Kidney capillary endothelial cell (primary cell): ENCODE measurements at places on chromosomes 6 and 20.
A peak's percentile ranks its signal among the peaks of the same experiment; 100 is the strongest.

GRCh38 chr20:64136004-64136710 is 28.1 kb upstream of the MYT1 start:
- no peak for DNase-seq

DNA sequence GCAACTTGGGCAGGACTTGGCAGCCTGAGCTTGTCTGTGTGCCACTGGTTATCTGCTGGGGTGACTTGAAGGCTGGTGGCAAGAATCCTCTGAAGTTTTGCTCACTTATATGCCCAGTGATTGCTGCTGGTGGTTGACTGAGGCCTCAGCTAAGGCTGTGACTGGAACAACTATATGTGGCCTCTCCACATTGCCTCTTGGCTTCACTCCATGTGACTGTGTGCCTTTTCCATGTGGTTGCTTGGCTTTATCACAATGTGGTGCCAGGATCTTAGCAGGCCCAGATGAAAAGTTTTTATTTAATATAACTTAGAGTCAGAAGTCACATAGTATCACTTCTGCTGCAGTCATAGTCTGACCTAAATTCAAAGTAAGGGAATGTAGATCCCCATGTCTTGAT is 104.5 kb downstream of the ADAT2 start:
- DNase-seq = no peak

DNA sequence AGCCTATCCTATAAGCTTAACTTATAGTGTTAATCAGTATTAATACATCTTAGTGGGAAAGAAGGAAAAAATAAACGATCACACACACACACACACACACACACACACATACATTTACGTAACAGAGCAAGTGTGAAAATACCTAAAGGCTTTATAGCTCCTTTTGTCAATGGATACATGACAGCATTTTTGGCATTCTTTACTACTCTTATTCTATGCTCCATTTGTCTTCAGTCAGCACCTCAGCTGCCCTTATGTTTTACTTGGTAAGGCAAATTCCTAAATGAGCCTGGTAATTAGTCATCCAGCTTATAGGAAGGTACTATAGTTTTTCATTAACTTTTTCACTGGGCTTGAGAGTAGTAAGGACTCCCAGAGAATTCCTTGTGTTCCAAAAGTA is 25.1 kb upstream of the SLC17A3 start:
- no peak for DNase-seq

GRCh38 chr6:163127587-163127986 is 286.9 kb upstream of the QKI start:
- no peak for DNase-seq

DNA sequence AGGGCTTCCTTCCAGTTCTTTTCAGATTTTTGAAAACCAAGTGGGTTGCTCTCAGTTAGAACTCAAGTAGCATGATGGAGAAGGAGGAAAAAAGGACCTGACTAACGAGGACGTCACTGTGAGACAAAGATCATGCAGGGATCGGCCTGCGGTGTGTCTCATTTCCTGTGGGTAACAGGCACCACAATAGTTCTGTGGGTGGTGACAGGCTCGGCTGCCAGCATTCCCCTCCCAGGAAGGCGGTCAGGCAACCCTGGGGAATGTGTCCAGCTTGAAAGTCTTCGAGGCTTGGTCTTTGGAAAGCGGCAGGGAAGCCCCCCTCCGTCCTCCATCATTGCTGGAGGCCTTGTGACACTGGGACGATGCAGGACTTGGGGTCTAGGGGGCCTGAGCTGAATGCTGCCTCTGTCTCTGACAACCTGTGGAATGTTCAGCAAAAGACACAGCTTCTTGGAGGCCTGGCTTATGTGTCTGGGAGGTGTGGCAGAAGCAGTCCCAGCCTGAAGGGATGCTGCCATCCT is 121.0 kb downstream of the BCAS1 start:
- peak; percentile 95 for DNase-seq

DNA sequence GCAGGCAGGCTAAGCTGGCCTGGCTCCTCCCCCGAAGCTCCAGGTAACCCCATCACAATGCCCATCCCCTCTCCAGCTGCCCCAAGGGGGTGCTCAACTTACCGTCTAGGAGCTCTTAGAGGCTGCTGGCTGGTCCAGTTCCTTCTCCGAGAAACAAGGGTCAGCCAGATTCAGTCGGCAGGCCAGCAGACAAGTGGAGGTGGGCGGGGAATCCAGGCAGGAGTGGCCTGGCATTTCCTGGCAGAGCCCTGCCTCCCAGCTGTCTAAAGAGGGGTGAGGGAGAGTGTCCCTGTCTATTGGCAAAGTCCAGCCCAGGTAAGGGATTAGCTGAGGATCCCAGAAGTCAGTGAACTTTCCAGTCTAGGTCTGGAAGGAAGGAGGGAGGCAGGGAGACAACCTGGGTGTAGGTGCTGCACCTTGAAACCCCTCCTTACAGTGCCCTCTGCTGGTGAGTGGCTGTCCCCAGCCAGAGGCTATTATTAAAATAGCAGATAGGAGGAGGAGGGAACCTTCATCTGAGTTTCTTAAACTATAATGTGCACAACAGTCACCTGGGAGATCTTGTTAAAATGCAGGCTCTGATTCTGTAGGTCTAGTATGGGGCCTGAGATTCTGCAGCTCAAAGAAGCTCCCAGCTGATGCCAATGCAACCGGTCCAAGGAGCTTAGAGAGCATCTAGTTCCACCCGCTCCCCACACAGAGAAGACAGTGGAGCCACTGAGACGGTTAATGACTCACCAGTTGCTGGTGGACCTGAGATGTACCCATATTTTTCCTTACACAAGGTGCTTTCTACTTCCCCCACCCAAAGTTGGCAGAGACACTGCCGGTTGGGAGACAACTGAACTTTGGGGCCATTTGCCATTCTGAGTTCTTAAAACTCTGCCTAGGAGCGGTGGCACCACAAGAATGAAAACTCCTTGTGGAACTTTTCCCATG is at the start of gene UNC5CL:
Gene UNC5CL (minus strand): TSS at position 162 of the 939 bp plus-strand sequence. CDS start 4,147 bp downstream, outside the sequence.
- no peak for DNase-seq

GRCh38 chr6:37535428-37535758 is 35.7 kb upstream of the CCDC167 start:
- DNase-seq = no peak

DNA sequence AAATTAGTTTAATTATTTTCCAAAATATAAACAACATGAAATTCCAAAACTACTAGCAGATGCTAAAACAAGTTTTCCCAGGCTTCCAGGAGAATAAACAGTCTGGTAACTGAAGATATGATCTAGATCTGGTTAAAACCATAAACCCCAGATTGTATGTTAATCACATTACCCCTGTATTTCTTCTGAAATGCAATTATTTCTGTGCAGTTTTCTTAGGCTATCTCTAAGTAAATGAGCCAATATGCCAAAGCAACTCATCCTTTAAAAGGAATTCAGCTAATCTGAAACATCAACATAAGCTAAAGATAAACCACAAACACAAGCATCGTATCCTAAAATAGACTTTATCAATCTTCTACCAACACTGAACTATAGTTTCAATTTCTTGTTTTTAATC is 44.6 kb upstream of the SENP6 start:
- DNase-seq = no peak

- no peak for DNase-seq
Measured at GRCh38 chr6:99416892-99417767, 8.0 kb downstream of the PNISR start.

DNA sequence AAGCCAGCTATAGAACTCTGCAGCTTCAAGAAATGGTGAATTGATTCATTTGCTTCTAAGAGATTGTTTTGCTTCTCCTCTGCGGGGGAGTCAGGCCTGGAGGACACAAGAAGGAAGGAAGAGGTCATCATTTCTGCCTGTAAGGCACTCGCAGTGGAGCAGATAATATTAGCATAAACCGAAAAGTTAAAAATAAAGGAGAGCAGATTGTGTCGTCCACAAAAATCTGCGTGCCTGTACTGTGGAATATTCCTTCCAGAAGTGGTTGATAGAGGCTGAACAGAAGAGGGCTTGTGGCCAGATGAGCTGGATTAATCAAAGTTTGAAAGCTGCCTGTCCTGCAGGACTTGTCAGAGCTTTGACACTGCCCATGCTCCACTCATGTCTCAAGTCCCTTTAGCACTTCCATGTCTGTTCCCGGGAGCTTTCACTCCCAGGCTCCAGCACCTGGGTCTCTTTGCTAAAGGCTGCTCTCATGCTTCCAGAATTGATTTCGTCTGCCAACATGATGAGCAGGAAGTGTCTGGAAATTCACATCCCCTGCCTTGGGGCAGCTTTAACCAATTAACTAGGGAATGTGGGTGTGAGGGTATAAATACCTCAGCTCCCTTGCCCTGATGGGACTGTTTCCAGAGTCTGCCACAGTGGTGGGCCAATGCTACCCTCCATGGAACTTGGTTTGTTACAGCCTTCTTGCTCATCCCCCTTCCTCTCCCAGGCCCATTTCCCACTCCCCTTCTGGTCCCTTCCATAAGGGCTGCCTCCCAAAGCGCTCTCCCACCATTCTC is 65.1 kb upstream of the STX16 start:
- DNase-seq = no peak

DNA sequence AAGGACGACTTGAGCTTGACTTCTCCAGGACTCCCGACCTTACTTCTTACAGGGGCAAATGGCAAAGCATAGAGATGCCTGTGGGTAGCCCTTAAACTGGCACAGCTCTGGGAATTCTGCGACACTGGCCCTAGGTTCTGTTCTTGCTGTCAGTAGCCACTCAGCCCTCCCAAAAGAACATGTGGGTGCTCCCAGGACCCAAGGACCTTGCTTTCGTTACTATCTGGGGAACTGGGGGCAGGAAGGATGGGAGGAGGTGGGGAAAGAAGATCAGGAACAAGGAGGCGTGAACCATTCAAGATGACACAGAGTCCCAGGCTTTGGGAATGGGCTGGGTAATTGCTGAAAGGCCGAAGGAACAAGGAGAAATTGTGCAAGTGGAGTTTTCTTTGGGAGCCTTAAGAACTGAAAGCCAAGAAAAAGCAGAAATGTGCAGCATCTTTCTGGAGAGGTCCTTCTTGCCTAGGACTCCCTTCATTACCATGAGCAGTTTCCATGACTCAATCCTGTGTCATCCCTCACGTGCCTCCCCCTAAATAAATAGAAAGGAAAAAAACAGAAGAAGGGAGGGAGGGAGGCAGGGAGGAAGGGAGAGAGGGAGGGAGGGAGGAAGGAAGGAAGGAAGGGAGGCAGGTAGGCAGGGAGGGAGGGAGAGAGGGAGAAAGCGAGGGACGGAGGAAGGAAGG is 284.6 kb upstream of the FOXQ1 start:
- DNase-seq = no peak
